ENCODE measurements at places on chromosomes 5 and 9.

DNA sequence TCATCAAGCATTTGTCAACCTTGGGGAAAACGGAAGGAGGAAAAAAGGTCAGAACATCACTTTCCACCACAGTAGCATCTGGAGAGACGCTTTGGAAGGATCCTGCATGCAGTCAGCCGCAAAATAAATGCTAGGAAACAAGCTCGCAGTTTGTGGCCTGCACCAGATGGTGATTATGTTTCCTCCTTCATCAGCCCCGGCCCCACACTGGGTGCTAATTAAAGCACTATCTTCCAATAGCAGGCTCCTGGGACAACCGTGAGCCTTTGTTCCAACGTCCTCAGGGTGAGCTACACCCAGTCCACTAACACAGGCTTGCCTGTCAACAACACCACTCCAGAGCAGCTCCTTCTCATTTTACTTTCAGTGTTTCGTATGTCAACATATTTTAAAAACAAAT is 64.0 kb downstream of the RNF130 start:
- DNase-seq = no peak

DNA sequence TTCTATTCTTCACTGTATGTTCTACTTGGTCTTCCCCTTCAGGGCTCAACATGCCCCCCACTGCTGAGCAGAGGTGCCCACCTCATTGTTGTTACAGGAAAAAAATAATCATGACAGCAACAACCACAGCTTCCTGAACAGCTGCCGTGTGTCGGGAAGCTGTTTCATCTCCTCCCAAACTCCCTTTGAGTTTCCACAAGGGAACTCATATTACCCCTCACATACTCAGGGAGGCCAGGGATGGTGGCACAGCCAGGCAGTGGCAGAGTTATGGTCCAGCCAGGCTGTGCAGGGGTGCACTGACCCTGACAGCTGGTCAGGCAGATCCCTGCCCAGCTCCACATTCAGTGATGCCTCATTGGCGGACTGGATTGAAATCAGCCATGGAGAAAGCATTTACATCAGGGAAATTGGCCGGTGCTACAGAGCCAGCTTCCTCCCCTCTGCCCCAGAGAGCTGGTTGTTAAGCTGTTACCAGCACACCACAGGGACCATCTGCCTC is 37.3 kb downstream of the SARDH start:
- no peak for DNase-seq

- DNase-seq = no peak
Measured at GRCh38 chr9:40927260-40927631, 201.2 kb downstream of the FOXD4L6 start.

- no peak for DNase-seq
Measured at GRCh38 chr9:137398561-137399468, 24.1 kb downstream of the EXD3 start.

DNA sequence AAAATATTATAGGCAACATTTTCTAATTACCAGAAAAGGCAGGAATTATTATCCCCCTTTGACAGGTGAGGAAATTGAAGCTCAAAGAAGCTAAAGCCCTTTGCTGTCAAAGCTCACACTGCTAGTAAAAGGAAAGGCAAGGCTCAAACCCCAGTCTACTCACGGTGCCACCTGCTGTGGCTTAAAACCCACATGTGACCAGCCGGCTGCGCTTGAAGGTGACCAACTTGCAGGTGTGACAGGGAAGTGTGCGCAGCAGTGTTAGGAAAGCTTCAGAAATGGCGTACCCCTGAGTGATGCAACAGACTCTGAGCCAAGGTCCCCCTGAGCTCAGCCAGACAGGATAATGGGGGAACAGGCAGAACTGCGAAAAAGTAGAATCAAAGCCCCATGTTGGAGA is 45.2 kb downstream of the PAX5 start:
- no peak for DNase-seq

- no peak for DNase-seq
Measured at GRCh38 chr5:9387879-9388278, 158.0 kb downstream of the SEMA5A start.

- DNase-seq = no peak
Measured at GRCh38 chr9:109331353-109331752, 10.5 kb upstream of the EPB41L4B start.

DNA sequence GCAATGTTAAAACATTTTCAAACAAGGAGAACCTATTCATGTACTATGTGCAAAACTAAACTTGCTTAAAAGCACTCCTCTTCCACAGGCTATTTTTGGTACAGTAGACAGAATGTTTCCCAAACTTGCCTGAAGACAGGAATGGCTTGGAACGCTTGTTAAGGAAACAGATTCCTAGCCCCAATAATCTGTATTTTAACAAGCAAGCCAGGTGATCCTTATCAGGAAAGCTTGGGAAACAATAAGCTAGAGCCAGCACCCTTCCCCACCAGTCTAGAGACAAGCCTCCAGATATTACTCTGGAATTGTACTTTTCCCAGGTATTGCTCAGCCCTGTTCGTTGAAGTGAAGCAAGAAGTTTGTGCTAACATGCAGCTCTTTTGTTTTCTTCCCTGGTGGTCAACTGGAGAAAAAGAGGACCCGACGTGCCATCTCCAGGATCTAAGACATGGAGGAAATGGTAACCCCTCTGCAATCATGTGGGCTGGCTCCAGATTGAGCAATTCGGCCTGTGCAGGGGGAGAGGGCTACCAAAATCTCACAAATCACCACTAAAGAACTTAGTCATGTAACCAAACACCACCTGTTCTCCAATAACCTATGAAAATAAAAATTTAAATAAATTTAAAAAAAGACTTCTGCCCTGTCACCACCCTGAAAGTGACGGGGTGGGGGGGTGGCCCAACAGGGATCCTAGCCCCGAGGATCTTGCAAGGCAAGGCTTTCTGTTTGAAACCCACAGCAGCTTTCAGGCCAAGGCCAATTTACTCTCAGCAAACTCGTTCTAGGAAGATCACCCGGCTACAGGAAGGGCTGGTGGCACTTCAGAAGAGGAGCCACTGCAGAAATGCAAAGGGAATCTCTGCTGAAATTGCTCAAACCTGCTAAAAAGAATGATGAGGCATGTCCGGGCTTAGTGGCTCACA is 48.6 kb downstream of the SHB start:
- DNase-seq = no peak

GRCh38 chr5:2137444-2138050 is 254.8 kb upstream of the IRX4 start:
- no peak for DNase-seq

GRCh38 chr9:72254901-72255545 is 105.8 kb downstream of the GDA start:
- DNase-seq = no peak

DNA sequence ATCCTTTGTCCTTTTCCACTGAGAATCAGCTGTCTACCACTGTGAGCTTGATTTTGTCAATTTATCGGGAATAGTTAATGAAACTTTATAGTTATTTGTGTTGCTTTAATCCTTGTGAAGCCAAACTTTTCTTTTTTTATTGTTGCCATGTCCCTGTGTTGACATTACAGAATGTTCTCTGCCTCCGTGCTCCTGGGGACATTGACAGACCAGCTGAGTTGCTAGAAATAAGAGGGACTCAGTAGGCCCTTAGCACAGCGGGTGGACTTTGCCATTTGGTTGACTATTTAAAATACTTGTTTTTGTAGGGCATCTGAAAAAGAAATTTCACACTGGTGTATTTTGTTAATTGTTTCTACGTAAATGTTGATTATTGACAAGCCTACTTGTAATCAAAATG is 70.5 kb downstream of the IL31RA start:
- DNase-seq = no peak

- no peak for DNase-seq
Measured at GRCh38 chr9:121225240-121225639, 23.6 kb upstream of the RAB14 start.

DNA sequence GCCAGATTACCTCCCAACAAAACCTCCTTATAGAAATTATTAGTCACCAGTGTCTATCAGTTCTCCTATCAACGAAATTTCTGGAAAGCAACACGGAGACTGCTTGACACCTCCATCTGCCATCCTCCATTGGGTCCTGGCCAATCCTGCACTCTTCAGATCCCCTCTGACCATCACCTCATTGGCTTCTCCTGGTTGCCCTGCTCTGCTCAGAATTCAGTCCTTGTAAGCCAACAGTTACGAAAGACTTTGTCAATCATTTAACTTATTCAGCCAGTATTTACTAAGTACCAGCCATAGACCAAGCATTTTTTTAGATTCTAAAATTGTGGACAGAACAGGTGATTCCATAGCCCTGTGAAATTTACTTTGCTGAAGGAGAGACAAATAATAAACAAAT is 228.5 kb downstream of the MARCHF11 start:
- DNase-seq = no peak

- no peak for DNase-seq
Measured at GRCh38 chr5:139861021-139861888, 65.6 kb downstream of the PSD2 start.

DNA sequence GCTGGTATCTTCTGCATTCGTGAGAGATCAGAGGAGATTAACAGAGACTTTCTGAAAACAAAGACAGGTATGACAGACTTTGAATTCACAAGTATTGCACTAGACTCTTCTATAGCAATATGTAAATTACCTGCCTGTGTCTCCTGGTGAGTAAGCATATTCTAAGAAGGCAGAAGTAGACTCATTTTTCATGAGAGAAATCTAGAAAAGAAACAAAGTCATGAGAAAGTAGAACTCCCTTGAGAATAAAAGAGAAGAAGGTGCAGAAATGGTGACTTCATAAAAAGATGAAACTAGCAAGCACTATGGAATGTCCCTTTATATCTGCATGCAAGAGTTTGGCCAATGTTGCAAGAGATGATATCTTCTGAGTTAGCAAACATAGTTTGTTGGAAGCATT is 419.8 kb downstream of the DMRT2 start:
- DNase-seq = no peak

- DNase-seq = peak; percentile 64
Measured at GRCh38 chr5:7927466-7928375, 58.8 kb downstream of the MTRR start.

GRCh38 chr9:129328355-129329042 is 150.4 kb upstream of the IER5L start:
- DNase-seq = no peak

DNA sequence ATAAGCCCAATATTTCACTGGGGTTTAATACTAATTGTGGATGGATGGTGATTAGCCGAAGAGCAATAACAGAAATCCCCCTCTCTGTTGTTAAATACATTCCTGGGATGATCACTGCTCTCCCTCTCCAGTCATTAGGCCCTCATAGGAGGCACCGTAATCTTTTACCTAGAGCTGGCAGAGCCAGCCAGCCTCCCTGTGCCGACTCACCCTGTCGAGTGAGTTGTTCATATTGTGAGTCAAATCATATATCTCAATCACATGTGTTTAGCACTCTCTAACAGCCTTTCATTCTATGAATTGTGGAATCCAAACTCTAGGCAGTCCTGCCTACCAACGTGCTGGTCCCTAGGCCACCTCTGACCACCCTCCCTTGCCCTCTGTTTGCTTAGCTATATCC is 771.0 kb downstream of the IRX1 start:
- DNase-seq = no peak

GRCh38 chr5:37234288-37234687 is 14.9 kb downstream of the CPLANE1 start:
- DNase-seq = no peak

DNA sequence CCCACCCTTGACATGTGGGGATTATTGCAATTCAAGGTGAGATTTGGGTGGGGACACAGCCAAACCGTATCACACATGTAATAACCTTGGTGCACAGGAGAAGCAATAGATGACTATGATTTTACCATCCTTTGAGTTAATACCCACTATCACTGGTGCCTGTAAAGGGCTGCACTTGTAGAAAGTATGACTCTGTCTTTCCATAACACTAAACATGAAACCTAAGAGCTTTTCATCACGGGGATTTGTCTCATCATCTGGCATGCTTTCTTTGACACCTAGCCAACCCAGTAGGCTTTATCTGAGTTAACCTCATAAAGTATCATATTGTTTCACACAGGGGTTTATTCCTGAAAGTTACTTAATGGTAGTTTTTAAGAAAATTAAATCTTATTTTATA is 188.9 kb upstream of the TNC start:
- no peak for DNase-seq

GRCh38 chr9:3578786-3579185 is 53.0 kb upstream of the RFX3 start:
- peak; percentile 86 for DNase-seq

All from RKO (cell line).